ENCODE measurements at places on chromosomes 6 and 20.

- no peak for DNase-seq
Measured at GRCh38 chr6:8182902-8183665, 80.7 kb upstream of the EEF1E1 start.

DNA sequence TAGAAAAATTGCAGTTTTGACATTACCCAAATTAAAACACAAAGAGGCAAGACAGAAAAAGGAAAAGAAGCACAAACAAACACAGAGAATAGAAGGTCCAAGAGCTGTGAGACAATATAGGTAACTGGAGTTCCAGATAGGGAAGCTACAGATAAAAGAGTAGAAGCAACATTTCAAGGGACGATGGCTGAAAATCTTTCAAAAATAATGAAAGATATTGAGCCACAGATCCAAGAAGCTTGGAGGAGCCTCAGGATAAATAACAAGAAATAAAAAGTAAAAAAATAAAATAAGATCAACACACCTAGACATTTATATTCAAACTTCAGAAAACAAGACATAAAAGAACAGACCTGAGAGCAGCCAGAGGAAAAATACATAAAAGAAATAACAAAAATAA is 164.9 kb downstream of the FNDC1 start:
- DNase-seq = no peak

DNA sequence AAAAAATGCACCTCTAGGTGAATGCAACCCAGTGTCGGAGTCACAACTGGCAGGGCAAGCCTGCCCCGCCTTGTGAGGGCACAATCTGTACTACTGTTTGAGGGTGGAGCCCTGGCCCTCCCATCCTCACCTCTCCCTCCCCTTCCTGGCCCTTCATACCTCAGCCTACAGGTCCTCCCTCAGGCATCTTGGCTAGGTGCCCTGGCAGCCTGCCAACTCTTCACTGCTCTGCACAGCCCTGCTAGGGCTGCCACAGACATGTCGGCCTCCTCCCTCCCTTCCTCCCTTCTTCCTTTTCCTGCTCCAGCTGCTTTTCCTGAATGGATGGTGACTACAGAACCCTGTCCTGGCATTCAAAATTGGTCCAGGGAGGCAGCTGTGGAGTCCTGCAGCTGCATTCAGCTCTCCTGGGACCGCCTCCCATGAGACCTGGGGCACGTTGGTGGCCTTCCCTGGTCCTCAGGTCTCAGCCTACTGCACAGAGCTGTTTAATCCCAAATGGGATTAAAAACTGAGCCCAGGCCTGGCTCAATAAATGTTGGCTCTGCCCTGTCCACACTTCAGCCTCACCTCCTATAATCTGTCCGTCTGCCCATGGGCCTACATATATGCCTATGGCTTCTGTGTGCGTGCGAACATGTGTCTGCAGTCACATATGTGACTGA is 52.7 kb downstream of the CDH22 start:
- DNase-seq = no peak

GRCh38 chr6:157505912-157506491 is 125.0 kb downstream of the ZDHHC14 start:
- no peak for DNase-seq

DNA sequence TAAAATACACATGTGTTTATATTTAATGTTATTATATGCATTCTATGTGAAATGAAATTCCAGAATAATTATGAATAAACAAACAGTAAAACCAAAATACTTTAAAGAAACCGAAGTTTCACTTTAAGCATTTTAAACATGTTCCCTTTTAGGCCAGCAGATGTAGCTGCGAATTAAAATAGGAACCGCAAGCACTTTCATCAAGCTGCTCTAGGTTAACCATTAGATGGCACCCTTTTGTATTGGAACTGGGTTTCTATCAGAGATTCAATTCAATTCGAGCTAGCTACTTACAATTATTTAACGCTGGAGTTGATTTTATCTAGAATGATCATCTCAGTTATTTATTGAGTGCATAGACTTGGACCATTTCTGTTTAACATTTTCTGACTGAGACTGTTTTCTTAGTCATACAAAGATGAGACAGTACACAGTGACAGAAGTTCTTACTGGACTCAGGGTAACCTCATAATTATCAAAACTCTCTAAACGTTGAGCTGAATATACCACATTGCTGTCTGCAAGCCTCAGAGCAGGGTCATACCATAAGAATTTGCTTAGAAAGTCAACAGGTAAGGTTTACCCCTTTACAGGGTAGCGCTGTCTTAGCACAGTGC is 8.5 kb downstream of the TMEM242 start:
- DNase-seq = peak; percentile 34

DNA sequence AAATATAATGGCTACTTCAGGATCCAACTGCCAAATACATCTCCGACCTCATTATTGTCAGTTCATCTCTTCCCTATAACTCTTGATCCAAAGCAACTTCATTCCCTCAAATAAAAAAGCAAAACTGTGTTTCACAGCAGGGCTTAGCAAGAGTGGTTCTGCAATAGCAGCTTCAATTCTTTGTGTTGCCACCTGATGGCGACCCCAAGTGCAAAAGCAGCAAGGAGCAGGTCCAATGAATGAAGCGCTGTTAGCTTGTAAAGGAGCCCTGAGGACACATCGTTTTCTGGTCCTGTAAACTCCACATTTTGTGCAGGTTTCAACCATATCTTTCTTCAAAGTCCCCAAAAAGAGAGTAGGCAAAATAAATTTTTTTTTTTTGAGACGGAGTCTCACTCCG is 19.6 kb downstream of the RTN4IP1 start:
- DNase-seq = no peak

GRCh38 chr6:25689966-25690365 is 38.0 kb downstream of the SCGN start:
- DNase-seq = no peak

GRCh38 chr6:11379805-11380204 is 147.3 kb upstream of the NEDD9 start:
- no peak for DNase-seq

DNA sequence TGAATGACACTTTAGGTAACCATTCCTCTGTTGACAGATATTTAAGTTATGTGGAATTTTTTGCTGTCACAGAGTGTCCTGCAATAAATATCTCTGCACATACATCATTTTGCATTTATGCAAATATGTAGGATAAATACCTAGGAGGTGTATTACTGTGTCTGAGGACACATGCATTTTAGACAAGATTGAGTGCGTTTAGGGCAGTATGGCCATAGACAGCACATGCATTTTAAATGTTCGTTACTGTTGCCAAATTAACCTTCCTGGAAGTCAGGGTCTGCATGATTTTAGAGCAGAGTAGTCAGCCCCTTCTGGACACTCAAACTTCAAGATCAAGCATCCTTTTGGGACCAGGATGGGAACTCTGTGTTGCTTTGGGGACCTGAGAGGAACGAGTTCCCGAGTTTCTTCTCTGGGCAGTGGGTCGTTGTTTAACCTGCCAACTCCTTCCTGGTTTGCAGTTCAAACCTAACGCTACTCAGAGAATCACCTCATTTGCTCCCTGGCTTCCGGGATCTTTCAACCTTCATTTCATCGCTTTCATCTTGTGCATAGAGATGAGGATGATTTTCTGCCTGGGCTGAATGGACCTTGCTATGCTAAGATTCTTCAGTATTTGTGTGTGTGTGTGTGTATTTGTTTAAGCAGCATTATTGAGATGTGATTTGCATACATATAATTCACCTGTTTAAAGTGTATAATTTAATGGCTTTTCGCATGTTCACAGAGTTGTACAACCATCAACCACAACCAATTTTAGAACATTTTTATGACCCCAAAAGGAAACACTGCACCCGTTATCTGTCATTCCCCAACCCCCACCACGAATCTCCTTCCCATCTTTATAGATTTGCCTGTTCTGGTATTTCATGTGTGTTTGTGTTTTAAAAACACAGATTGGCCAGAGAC is 9.8 kb downstream of the BCAS4 start:
- DNase-seq = no peak

DNA sequence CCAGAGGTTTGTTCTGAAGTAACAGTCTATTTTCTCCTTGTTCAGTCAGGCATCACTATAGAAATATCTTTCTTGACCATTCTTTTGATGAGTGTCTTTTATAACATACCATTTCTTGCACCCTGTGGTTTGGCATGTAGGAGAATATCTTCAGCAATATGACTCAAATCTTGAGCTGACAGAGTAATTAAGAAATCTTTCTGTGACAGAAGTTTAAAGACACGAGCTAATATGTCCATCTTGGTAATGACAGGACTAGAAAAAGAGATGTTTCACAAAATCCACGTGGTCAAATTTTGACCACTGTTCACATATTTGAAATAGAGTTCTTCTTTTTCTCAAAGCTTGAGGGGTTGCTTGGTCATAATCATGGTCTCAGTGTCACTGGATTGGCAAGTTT is 149.9 kb downstream of the MYB start:
- no peak for DNase-seq

DNA sequence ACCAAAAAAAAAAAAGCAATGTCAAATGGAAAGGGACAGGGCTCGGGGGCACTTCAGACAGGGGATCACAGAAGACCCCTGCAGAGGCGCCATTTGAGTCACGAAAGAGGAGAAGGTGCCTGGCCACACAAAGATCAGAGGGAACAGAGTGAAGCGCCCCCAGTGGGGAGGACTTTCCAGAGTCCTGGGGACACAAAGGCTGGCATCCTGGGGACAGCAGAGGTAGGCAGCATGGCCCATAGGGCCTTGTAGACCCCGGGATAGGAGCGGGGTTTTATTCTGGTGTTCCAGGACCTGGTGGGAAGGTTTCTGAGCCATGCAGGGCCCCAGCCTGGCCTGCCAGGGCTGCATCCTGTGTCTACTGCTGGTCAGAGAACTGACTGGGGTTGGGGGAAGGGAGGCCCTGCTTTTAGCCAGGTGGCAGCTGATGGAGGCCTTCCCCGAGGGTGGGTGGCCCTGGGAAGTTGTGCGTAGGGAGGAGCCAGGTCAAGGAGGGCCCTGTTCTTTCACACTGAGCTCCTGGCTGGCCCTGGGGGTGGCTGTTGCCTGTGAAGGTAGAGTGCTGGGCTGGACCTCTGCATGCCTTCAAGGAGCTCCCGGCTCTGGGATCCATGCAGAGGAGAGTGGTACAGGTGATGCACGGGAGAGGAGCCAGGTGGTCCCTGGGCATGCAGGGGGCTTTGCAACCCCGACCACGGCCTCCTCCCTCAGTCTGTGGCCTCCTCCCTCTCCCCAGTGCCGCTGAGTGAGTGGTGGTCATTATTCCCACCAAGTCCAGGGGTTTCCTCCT is 117.9 kb downstream of the CDH4 start:
- no peak for DNase-seq

GRCh38 chr6:84618836-84619235 is 145.6 kb downstream of the TBX18 start:
- DNase-seq = no peak

GRCh38 chr6:44003345-44004061 is 123.7 kb downstream of the MRPL14 start:
- no peak for DNase-seq

DNA sequence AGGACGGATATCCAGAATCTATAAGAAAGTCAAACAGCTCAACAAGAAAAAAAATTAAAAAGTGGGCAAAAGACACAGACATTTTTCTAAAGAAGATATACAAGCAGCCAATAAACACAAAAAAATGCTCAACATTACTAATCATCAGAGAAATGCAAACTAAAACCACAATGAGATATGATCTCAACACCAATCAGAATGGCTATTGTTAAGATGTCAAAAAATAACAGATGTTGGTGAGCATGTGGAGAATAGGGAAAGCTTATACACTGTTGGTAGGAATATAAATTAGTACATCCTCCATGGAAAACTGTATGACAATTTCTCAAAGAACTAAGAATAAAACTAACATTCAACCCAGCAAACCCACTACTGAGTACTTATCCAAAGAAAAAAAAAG is 23.3 kb upstream of the OSTM1 start:
- no peak for DNase-seq

GRCh38 chr6:12275107-12275506 is 15.1 kb upstream of the EDN1 start:
- DNase-seq = no peak

- DNase-seq = no peak
Measured at GRCh38 chr6:54587277-54587676, 259.3 kb upstream of the FAM83B start.

- no peak for DNase-seq
Measured at GRCh38 chr6:5745081-5745480, 261.6 kb downstream of the NRN1 start.

DNA sequence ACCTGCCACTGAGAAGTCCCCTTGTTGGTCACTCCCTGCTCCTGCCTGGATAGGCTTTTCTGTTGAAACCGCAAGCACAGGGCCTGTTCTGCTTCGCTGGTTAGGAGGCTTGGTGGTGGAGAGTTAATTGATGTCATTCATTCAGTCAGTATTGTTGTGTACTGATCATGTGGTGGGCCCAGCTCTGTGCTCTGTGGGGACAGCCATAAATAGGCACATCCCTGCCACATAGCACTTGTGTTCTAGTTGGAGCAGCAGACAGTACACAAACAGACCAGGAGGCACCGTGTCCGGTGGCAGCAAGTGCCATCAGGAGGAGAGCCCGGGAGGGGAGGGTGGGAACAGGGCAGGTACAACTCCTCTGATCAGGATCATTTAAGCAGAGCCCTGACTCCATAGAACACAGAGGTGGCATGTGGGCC is 155.2 kb upstream of the INSM1 start:
- no peak for DNase-seq

DNA sequence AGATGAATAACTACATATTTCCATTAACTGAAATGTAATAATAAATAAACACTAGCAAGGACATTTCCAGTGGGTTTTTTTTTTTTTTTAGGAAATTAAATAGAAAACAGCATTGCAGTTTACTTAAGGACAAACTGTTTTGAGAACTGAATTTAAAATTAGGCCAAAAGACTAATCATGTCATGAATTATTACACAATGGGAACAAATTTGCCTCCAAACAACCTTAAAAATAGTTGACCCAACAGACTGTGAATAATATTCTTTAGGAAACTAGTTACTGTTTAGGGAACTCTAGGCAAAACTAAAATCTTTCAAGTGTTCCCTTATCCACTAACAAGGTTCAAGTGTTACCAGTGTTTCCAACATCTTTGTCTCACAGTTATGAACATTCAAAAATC is 16.4 kb upstream of the COL12A1 start:
- no peak for DNase-seq

GRCh38 chr6:134984821-134985220 is 34.9 kb upstream of the ALDH8A1 start:
- DNase-seq = no peak
